ENCODE measurements at places on chromosomes 7 and 10. TPM values are rescaled to one million over a fixed set of nuclear protein-coding genes. Genes with fewer than 3 reads are reported as not detected.

PRTFDC1 gene
- total RNA-seq, result 26.4 TPM

ADCYAP1R1 gene
- total RNA-seq, result 0.39 TPM

PRSS37 gene
- total RNA-seq, result not detected

GDF2 gene
- total RNA-seq, result 0.19 TPM

GRCh38 chr10:22455068-22455857, 110.0 kb downstream of the SPAG6 start:
- H3K27ac ChIP-seq, result no peak overlapping the region
- H3K4me1 ChIP-seq, result peaks cover 11% of the 10 kb centered on the region

- no peak overlapping the region for H3K4me3 ChIP-seq
- H3K27ac ChIP-seq, result no peak overlapping the region
- H3K36me3 ChIP-seq, result no peaks in the 10 kb centered on the region
- peaks cover 44% of the 10 kb centered on the region for H3K4me1 ChIP-seq
- no peak for DNase-seq
- no peaks in the 10 kb centered on the region for H3K27me3 ChIP-seq
These were observed 54.3 kb downstream of the DPYSL4 start for GRCh38 chr10:132241086-132241485.

DNA sequence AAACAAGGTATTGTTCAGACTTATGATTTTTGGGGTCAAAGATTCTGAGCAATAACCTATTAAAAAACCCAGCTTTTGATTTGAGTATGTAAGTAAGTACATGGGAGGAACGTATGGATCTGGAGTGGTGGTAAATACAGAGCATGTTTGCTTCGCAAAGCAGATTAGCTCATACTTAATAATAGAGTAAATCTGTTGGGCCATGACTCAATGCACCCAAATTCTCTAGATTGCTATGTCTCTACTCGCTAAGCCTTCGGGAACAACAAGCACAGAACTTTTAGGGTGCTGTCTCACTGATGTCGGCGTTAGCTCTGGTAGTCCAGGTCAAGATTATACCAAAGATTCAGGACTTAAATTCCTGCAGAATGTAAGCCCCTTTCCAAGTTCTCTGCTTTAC, 807 bp upstream of the MINPP1 start:
- peak; percentile 2 for DNase-seq
- H3K27ac ChIP-seq, result no peak overlapping the region
- H3K27me3 ChIP-seq, result no peaks in the 10 kb centered on the region
- H3K36me3 ChIP-seq, result peaks cover 10% of the 10 kb centered on the region
- peaks cover 15% of the 10 kb centered on the region for H3K4me1 ChIP-seq
- peak overlapping the region; percentile 99 for H3K4me3 ChIP-seq

- H3K4me1 ChIP-seq, result no peaks in the 10 kb centered on the region
- H3K4me3 ChIP-seq, result no peak overlapping the region
- H3K36me3 ChIP-seq, result no peaks in the 10 kb centered on the region
- no peak for DNase-seq
- H3K27ac ChIP-seq, result no peak overlapping the region
These were observed 775.5 kb downstream of the CNTNAP2 start for GRCh38 chr7:146892151-146892550.

GRCh38 chr7:112360681-112361080, 89.6 kb upstream of the IFRD1 start:
- no peaks in the 10 kb centered on the region for H3K36me3 ChIP-seq
- no peak for DNase-seq
- H3K4me3 ChIP-seq, result no peak overlapping the region
- H3K4me1 ChIP-seq, result peaks cover 14% of the 10 kb centered on the region
- H3K27me3 ChIP-seq, result no peaks in the 10 kb centered on the region

- no peak overlapping the region for H3K27ac ChIP-seq
- H3K36me3 ChIP-seq, result no peaks in the 10 kb centered on the region
- no peak overlapping the region for H3K4me3 ChIP-seq
- DNase-seq, result no peak
- H3K4me1 ChIP-seq, result no peaks in the 10 kb centered on the region
These were observed 461.4 kb upstream of the POT1 start for GRCh38 chr7:125390981-125391380.

- no peak for DNase-seq
- peaks cover 23% of the 10 kb centered on the region for H3K36me3 ChIP-seq
- no peaks in the 10 kb centered on the region for H3K27me3 ChIP-seq
- H3K4me3 ChIP-seq, result no peak overlapping the region
- no peaks in the 10 kb centered on the region for H3K4me1 ChIP-seq
These were observed 36.1 kb downstream of the DCLRE1C start for GRCh38 chr10:14917827-14918226.

DNA sequence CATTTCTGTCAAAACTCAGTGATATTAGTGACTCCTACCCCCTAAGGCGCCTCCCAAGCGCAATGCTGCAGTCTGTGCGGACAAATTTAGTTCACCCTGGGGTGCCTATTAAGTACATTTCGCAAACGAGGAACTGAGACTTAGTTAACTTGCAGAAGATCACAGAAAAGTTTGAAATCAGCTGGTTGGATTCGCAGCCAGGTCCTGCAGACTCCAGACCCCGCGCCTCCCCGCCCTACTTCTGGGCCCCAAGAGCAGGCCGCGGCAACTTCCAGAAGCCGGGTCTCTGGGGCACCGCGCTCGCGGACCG, 588 bp downstream of the CYREN start:
- peak overlapping the region; percentile 92 for H3K27ac ChIP-seq
- DNase-seq, result no peak
- no peaks in the 10 kb centered on the region for H3K36me3 ChIP-seq
- H3K4me1 ChIP-seq, result peaks cover 5% of the 10 kb centered on the region
- H3K4me3 ChIP-seq, result peak overlapping the region; percentile 70

DNA sequence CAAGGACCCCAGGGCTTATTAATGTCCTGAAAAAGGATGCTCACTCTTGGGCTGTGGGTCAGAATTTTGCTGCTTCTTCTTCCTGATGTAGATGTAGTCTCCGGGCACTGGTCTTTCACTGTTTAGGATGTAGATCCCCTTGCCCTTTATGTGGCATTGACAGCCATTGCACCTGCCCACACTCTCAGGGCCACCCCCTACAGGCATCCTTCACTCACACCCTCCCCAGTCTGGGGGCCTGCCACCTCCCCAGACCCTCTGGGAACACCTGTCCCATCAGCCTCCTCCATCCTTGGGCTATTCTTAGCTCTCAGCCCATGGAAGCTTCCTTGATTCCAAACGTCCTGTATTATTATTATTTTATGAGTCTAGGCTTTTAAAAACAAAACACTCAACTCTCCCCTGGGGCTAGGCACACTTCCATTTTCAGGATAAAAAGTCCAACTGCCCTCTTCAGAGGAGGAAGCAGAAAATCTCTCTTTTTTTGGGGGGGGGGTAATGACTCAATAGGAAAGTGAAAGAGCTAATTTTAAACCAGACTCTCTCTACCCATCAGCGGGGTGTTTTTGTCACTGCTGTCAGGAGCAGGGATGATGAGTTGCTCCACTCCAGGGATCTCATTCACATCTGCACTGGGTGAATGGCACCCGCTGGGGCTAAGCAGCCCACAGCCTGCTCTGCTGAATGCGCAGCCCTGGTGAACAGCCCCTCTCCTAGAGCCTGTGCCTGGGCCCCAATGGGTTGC, 11.5 kb upstream of the KLRG2 start:
- H3K4me3 ChIP-seq, result no peak overlapping the region
- no peaks in the 10 kb centered on the region for H3K36me3 ChIP-seq
- peaks cover 22% of the 10 kb centered on the region for H3K27me3 ChIP-seq
- H3K27ac ChIP-seq, result no peak overlapping the region
- H3K4me1 ChIP-seq, result peaks cover 14% of the 10 kb centered on the region

DNA sequence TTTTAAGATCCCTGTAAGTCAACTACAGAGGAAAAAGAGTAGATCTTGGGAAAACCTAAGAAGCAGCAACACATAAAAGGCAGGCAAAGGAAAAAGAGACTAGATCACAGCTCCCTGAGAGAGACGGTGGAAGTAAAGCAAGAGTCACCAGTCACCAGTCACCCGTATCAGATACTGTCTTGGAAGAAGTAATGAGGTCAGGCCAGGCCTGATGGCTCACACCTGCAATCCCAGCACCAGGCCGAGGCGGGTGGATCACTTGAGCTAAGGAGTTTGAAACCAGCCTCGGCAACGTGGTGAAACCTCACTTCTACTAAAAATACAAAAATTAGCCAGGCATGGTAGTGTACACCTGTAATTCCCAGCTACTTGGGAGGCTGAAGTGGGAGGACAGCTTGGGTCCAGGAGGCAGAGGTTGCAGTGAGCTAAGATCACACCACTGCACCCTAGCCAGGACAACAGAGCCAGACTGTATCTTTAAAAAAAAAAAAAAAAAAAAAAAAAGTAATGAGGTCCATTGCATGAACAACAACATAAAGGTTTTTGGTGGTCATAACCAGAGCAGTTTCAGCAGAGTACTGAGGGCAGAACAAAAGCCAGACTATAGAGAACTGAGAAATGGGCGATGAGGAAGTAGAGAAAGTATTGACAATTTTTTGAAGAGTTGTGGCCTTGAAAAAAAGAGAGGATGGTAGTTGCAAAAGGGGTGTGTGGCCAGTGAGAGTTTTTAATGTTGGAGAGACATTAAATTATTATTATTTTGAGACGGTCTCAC, 16.9 kb downstream of the ZNF713 start:
- no peak overlapping the region for H3K27ac ChIP-seq
- H3K36me3 ChIP-seq, result no peaks in the 10 kb centered on the region
- H3K27me3 ChIP-seq, result no peaks in the 10 kb centered on the region
- no peak for DNase-seq

DNA sequence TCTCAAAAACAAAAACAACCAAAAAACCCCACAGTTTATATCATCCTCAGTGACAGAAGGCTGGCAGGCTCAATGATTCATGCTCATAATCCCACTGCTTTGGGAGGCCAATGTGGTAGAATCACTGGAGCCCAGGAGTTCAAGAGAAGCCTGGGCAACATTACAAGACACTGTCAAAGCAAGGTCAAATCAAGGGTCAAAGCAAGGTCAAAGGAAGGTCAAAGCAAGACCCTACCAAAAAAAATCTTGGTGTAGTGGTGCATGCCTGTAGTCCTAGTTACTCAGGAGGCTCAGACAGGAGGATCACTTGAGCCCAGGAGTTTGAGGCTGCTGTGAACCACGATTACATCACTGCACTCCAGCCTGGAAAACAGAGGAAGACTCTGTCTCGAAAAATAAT, 14.2 kb upstream of the NPC1L1 start:
- no peaks in the 10 kb centered on the region for H3K27me3 ChIP-seq
- no peaks in the 10 kb centered on the region for H3K36me3 ChIP-seq
- no peak for DNase-seq
- H3K27ac ChIP-seq, result no peak overlapping the region
- H3K4me3 ChIP-seq, result no peak overlapping the region
- H3K4me1 ChIP-seq, result no peaks in the 10 kb centered on the region

DNA sequence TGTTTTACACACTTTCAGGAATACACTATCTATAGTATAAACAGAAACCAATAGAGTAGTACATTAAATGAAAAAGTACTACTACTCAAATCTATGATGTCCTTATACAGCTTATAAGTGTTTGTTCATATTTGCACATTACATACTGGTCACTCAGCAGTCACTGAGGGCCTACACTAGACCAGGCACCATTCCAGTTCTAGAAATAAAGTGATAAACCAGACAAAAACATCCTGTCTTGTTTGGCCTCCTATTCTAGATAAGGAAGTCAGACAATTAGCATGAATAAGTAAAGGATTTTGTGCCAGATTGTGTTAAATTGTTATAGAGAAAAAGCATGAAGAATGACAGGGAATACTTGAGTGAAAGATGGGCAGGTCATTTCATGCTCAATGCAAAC, 219.0 kb downstream of the CRPPA start:
- H3K4me3 ChIP-seq, result no peak overlapping the region
- no peaks in the 10 kb centered on the region for H3K36me3 ChIP-seq
